SJSA1 (cell line): ENCODE measurements at places on chromosomes 2 and 18.

- no peak for DNase-seq
These were observed 36.7 kb downstream of the AFF3 start for GRCh38 chr2:100105678-100106054.

DNA sequence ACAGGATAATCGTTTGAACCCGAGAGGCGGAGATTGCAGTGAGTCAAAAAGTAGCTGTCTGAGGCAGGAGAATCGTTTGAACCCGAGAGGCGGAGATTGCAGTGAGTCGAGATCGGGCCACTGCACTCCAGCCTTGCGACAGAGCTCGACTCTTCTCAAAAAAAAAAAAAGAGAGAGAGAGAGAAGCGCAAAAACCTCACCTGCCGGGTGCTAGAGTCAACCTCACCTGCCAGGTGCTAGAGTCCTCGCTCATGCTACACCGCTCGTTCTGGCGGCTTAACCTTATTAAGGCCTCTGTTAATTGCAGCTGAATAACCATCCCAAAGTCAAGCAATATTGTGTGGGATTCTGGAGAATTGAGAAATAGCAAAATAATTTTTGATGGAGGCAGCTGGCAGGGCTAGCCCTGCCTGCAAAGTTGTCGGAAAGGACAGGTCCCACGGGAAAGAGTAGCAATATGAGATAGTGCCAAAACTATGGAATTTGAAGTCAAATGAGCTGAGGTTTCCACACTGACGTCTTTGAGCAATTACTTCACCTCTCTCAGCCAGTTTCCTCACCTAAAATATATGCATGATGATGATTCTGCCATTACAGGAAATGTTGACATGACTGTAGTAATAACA is 644 bp upstream of the DYM start:
- DNase-seq, result no peak

DNA sequence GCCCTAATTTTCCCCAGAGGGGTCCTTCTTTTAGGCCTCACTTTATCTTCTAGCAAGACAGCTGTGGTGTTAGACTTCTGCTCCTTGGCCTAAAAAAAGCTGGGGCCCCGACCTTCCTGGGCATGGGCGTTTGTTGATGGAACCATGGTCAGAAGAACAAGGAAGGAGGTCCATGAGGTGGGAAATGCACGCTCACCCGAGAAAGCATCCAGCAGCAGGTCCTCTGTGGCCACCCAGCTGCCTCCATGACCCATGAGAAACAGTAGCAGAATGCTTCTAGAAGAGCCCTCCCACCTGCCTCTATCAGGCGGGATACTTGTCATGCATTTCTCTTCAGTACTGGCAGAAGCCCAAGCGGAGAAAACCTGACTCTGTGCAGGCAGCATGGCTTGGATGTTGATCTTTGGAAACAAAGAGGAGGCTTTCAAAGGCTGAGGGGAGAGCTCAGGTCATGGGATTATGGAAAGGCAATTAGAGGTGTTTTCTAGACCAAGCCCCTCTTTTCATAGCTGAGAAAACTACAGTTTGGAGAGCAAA is 249.1 kb downstream of the FAM210A start:
- no peak for DNase-seq

DNA sequence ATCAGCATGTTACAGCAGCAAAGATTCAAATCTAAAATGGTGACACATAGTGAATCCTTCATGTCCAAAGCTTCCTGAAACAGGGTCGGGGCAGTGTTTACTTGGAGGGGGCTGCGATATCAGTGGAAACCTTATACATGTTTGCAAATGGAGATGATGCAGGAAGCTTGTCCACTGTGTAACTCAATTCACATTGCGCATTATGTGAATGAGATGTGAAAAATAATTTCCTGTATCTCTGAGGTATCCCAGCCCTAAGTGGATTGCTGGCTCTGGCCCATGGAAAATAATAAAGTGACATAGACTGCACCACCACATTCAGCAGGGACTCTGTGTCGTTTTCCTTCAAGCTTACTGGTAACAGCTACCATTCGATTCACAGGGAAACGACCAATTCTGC is 505.5 kb downstream of the GALR1 start:
- DNase-seq, result no peak

- DNase-seq, result no peak
These were observed 81.0 kb upstream of the ZNF236 start for GRCh38 chr18:76741346-76741745.
